ENCODE measurements at places on chromosomes 7 and 10.
A peak's percentile ranks its signal among the peaks of the same experiment; 100 is the strongest.

GRCh38 chr10:36423821-36424248 lies 701.6 kb upstream of the ANKRD30A start:
- DNase-seq, result no peak

GRCh38 chr10:106874604-106874889 lies 290.0 kb downstream of the SORCS1 start:
- DNase-seq, result no peak

- peak; percentile 47 for DNase-seq
Observed at GRCh38 chr7:128841921-128842673, 11.9 kb downstream of the FLNC start.

GRCh38 chr7:17546189-17546588 lies 247.7 kb downstream of the AHR start:
- no peak for DNase-seq

GRCh38 chr10:12826800-12827372 lies 174.6 kb downstream of the CCDC3 start:
- no peak for DNase-seq

All from CD8-positive, alpha-beta memory T cell (primary cell).